ENCODE measurements at places on chromosomes 1 and 21. TPM values are rescaled to one million over a fixed set of nuclear protein-coding genes. Genes with fewer than 3 reads are reported as not detected.
A peak's percentile ranks its signal among the peaks of the same experiment; 100 is the strongest.

DNA sequence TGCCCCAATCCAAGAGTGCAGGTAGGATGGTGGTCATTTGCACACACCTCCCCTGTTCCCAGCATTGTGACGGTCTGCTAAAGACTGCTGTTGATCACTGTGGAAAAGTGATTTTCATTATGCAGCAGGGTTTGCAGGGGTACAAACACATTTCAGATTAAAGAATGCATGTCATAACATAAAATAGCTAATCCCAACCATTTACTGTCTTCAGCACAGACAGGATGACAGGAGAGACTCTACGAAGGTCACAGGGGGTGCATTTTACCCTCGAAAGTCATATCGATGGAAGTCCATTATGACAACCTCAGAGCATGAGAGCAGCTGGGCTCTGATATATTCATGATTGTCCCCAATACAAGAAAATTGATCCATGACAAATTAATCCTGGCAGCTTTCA, 302.6 kb downstream of the AJAP1 start:
- no peak for DNase-seq

DNA sequence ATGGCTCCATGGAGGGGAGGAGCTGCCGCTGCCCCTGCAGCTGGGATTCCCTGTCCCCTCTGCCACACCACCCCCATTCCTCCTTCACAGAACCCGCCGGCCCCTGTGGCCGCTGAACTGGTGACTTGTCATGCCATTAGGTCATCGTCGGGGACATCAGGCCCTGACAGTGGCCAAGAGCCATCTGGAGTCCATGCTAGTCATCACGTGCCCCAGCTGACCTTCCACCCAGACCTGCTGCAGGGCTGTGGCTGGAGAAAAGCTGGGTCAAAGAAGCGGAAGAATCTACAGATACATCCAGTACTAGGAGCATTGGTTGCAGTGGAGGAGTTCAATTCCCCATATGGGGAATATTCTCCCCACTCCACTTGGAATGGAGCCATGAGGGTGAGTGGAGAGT, 78.1 kb downstream of the KCNJ15 start:
- no peak for DNase-seq

- no peak for DNase-seq
Observed at GRCh38 chr1:235113183-235113917, 15.3 kb downstream of the TOMM20 start.

- DNase-seq = no peak
Observed at GRCh38 chr1:26998429-26999300, 5.2 kb downstream of the TRNP1 start.

GRCh38 chr1:54403405-54403804, 2.8 kb downstream of the SSBP3 start:
- DNase-seq = no peak

DNA sequence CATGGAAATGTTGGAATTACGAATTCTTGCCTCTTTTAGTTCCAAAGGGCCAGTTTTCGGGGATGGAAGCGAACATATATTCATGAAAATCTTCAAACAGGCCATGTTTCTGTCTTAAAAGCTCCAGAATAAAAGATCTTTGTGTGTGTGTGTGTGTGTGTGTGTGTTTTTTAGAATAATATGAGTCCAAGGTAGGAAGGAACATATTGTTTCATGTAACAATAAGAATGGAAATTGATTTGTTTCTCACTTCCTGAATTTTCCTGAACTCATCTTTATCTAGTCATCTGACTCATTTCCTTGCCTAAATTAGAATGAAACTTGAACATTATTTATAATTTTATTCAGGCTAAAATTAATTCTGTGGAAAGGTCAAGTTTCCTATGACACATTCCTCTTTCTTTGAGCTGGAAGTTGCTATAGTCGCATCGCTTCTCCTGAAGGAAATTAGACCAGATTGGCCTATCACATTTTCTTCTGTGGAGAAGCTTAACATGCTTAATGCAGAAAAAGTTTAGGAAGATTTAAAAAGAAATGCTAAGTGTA, 805.1 kb upstream of the ADAMTS5 start:
- DNase-seq = no peak

GRCh38 chr1:26122988-26123973, 11.7 kb downstream of the PDIK1L start:
- no peak for DNase-seq

DNA sequence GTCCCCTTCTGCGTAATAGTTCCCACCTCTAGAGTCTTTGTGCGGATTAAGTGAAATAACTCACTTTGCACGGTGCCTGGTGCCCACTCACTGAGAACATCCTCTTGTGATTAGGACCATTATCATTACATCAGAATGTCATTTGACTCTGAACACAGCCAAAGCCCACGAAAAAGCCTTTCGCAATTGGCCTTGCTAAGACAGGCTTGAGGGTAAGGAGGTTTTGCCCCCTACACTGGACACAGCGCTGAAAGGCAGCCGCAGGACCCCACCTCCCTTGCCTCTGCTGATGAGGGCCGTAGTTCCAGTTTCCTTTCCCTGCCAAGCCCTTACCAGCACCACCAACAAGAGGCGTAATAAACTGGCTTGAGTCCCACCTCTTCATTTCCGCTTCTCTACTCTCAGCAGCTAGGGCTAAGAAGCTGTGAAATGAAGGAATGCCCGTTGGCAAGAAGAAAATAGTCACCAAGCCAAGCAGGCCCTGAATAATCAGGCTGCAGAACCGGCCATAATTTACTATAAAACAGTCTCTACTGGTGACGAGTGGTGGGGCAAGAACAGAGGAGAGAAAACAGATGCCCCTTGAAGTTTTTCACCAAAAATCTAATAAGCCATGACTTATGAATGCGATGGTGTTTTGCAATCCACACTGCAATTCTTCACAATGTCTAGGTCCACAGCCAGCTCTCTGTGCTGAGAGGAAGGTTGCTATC, 53.1 kb downstream of the SH3GLB1 start:
- DNase-seq = no peak

Gene TCP10L
- 1.9 TPM for total RNA-seq

Gene BECN2
- not detected for total RNA-seq

- no peak for DNase-seq
Observed at GRCh38 chr1:21818656-21819055, 6.6 kb downstream of the LDLRAD2 start.

Gene PGBD5
- 6.6 TPM for total RNA-seq

DNA sequence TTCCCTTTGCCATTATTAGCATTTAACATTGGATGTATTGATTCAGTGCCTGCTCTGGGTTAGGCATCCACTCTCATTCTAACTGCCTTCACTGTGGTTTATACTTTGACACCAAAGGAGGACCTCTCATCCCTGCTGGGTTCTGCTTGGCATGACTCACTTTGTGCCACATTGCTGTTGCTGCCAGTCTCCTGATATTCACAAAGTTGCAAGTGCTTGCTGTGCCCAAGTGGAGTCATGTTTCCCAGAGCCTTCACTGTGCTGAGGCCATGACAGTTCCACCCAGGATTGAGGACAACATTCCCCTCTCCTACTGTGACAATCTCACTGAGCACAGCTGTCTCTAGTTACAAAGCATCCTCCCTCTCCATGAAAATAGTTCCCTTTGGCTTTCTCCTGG, 519.9 kb upstream of the USP24 start:
- no peak for DNase-seq

- DNase-seq = no peak
Observed at GRCh38 chr1:196723325-196724185, 51.1 kb upstream of the CFHR3 start.

GRCh38 chr1:228871314-228872061, 136.2 kb downstream of the RHOU start:
- DNase-seq = no peak

- DNase-seq = no peak
Observed at GRCh38 chr1:94903280-94904009, 23.5 kb downstream of the CNN3 start.

DNA sequence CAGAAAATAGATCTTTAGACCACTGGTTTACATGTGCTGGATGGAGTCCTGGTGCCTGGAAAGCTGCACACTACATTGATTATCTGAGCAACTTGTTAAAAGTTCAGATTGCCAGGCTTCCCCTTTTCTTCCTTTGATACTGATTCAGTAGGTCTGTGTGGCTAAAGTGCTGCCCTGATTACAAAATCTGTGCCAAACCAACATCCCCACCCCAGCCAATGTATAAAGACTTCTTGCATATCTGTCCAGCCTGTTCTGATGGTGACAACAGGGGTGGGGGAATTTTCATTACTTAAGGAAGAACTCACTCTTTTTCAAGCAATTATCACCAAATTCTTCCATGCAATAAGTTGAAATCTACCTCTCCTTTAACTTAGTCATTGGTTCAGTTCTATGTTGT, 135.5 kb downstream of the TNFSF18 start:
- DNase-seq = no peak

Gene NBPF4
- 0.18 TPM for total RNA-seq

GRCh38 chr1:31515056-31515775, 61.1 kb upstream of the TINAGL1 start:
- no peak for DNase-seq

DNA sequence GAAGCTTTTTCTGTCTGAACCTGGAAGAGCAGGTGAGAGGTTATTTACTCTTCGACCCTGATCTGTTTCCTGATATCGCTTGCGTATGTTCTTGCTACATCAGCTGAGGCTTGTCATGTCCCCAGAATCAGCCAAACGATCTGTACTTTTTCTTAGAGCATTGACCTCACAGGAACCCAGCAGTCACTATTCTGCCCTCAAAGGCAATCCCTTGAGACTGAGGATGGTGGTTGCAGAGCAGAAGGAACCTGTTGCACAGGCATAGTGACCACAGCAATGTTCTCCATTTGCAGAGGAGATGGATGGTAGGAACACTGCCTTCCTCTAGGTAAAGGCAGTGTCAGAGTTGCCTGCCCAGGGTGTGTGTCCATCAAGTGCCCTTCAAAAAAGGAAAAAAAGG, 11.3 kb upstream of the LACTBL1 start:
- no peak for DNase-seq

Gene PPCS
- total RNA-seq = 41.3 TPM

- DNase-seq = no peak
Observed at GRCh38 chr21:26212220-26212619, 41.6 kb upstream of the APP start.

- DNase-seq = no peak
Observed at GRCh38 chr1:76881762-76882161, 14.5 kb downstream of the ST6GALNAC5 start.

DNA sequence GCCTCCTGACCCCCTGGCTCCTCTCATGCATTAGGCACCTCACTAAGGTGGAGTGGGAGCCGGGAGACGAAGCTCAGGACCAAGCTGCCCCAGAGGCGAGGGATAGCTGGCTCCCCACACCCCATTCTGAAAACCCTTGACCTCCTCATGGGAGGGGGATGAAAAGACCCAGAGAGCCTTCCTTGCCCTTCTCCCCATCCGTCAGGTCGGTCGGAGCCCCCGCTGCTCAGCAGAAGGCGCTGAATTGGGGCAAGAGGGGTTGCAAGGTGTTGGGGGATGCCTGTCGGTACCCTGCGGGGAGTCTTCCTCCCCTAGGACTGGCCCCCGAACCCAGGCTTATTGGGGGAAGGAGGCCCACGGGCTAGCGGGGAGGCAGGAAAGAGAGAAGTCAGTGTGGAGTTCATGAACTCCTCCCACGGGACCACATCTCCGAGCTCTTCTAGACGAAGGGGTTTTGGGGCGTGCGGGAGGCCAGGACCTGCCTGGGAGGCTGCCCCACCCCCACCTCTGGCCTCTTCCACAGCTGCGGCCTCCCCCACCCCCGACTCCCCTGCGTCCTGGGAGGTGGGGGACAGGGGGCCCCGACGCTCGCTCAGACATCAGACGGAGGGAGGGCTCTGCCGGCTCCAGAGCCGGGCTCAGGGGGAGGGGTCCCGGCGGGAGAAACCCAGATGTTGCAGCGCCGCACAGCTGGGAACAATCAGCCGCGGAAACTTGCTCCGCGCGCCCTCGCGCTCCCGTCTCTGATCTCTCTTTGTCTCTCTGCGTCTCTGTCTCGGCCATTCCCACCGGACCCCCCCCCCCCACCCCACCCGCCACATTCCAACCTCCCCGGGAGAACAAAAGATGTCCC, 719 bp downstream of the MFAP2 start:
- DNase-seq = no peak

GRCh38 chr1:61436491-61437120, 288.3 kb downstream of the TM2D1 start:
- no peak for DNase-seq

Gene ERO1B
- 10.6 TPM for total RNA-seq

DNA sequence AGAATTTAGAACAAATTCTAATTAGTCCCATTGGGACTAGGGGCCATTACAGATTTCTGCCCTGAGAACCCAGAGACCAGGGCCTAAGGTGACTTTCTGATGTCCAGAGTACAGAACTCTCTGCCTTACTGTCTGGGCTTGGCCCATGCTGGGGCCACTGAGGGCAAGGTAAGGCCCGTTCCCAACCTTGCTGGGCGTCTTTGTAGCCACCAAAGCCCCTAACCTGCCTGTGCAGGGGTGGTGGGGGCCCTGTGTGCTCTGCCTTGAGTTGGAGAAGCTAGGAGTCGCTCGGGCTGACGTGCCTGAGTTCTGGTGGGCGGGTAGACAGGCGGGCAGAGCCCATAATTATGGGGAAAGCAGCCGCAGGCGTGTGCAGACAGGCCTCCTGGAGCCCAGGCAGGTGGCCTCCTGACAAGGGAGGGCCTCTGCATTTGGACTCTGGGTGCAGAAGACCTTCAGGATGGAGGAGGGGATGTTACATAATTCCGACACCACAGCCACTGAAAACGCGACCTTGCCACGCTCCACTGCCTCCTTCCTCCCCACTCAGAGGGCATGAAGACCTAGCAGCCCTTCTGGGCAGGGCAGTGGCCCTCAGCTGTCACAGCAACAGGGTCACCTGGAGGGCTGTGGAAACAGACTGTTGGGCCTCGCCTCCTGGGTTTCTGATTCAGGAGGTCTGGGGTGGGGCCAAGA, 239.9 kb upstream of the TMEM51 start:
- no peak for DNase-seq

- no peak for DNase-seq
Observed at GRCh38 chr1:110393691-110394492, 3.1 kb upstream of the SLC16A4 start.

- no peak for DNase-seq
Observed at GRCh38 chr1:66505671-66506392, 28.1 kb upstream of the SGIP1 start.

Gene MTARC1
- total RNA-seq = 28.6 TPM

Gene TNNI3K
- 9.6 TPM for total RNA-seq

- no peak for DNase-seq
Observed at GRCh38 chr1:203167026-203167912, 8.4 kb downstream of the MYBPH start.

GRCh38 chr1:172662464-172663109, 3.7 kb downstream of the FASLG start:
- DNase-seq = peak; percentile 61

DNA sequence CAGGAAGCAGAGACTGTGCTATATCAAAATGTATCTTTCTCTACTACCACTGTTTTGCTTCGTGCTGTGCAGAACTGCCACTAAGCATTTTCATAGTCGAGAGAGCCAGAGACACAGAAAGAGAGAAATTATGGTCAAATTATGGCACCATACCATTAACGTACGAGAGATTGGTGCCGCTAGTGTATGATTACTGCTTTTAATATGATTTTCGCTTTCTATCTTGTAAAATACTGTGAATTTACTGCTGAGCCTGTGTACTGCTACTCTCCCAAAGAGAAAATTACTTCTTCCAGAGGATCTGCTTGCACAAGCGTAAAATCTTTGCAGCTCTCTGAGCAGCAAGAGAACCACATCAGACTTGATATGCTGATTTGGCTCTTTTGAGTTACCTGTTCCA, 71.1 kb upstream of the ZNF281 start:
- DNase-seq = no peak

GRCh38 chr1:59015708-59016107, 231.9 kb upstream of the JUN start:
- no peak for DNase-seq

Gene BMP8B
- 40.2 TPM for total RNA-seq

- DNase-seq = no peak
Observed at GRCh38 chr1:36769886-36770830, 264.2 kb downstream of the GRIK3 start.

Gene LHX4
- not detected for total RNA-seq

Gene PDC
- not detected for total RNA-seq

All from sciatic nerve (tissue), 2 donors.